NCI-H524 (cell line): ENCODE measurements at places on chromosomes 7 and 10.

DNA sequence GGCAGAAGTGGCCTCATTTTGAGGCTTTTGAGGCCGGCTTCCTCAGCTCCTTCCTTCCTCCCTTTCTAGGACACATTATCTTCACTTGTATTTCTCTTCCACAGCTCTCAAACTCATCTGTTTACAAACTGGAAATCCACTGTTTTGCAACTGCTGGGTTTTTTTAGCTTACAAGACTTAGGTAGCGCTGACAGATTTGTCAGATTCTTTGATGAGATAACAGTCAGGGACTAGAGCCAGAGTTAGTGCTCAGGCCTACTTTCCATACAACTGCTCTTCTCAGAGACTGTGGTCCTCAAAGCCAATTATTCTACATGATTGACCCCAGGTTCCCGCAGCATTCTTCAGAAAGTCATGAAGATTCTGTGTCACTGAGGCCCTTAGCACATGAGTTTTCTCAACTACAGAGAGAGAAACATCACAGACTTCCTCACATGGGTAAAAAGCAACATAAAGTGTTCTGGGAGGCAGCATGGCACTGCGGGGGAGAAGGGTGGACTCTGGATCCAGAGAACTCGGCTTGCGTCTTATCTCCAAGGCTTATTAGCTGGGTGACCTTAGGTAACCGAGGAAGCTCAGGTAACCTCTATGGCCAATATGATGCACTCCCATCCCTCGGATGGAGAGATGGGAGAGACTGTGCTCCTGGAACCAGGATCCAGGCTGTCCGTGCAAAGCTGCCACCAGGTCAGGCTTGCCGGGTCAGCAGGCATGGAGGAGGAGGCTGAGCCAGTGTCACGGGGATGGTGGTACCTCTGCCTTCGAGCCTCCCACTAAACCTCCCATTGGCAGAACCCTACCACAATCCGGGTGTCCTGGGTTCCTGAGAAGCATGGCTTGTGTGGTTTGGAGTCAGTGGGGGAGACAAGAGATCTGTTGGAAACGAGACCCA lies 10.5 kb downstream of the DDC start:
- no peak for DNase-seq

GRCh38 chr10:130038611-130039109 lies 72.0 kb downstream of the C10orf143 start:
- DNase-seq = no peak

GRCh38 chr7:28135760-28136159 lies 44.8 kb downstream of the JAZF1 start:
- DNase-seq = no peak

GRCh38 chr7:69282946-69283345 lies 315.3 kb upstream of the AUTS2 start:
- DNase-seq = no peak

- peak; percentile 34 for DNase-seq
These were observed 133.9 kb upstream of the FEZF1 start for GRCh38 chr7:122438492-122438891.

DNA sequence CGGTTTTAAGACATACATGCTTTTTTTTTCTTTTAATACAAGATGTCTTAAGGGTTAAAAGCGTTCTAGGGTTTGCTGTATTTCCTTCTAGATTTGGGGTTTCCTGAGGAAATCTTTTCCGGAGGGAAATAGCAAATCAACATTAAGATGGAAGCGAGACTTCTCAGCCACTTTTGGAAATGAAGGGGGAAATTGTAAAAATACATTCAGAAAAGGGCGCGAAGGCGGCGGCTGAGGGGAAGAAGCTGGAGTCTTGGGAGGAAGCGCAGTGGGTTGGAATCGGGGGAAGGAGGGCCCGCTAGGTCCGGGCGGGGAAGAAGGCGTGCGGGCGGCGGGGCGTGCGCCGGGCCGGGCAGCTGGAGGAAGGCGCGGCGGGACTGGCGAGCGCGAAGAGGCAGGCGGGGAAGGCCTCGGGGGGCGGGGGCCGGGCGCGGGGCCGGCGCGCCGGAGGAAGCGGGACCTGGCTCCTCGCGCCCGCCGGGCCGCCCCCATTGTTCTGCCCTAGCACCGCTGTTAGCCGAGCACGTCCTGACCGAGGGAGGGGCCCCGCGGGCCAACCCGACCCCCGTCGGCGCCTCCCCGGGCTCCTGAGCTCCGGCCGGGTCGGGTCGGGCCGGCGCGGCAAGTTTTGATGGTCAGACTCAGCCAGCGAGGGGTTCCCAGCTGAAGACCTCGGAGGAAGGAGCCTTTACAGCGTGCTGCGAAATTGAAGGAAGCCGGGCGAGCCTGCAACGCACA lies 1.5 kb upstream of the SKIDA1 start:
- peak; percentile 8 for DNase-seq

DNA sequence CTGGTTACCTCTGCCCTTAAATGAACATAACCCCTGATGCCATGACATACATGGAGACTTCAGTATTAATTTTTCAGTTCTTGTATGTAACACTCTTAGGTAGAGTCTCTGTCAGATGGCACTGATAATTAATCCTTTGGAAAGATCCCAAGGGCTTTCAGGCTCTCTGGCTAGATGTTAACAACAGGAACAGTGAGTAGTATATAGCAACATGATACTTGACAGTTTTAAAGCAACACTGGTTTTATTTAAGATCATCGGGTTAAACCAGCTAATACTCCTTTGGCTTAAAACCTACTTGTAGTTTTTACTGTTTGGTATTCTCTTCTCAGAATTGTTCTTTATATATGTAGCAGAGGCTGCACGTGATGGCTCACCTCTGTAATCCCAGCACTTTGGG lies 27.3 kb downstream of the AHCYL2 start:
- peak; percentile 96 for DNase-seq

- no peak for DNase-seq
These were observed 302.5 kb downstream of the BMPER start for GRCh38 chr7:34207810-34208209.

- DNase-seq = no peak
These were observed 138.9 kb upstream of the AHR start for GRCh38 chr7:17159500-17160037.

GRCh38 chr7:149625340-149625946 lies 127.8 kb upstream of the ZNF746 start:
- DNase-seq = peak; percentile 55

GRCh38 chr10:48973065-48973464 lies 33.4 kb upstream of the LRRC18 start:
- no peak for DNase-seq

GRCh38 chr7:81244224-81244623 lies 325.4 kb upstream of the SEMA3C start:
- DNase-seq = peak; percentile 22

GRCh38 chr7:111741811-111742240 lies 179.5 kb upstream of the IMMP2L start:
- DNase-seq = peak; percentile 73
